ENCODE measurements at places on chromosomes 13 and 19.

GRCh38 chr13:26061947-26062346, 10.1 kb upstream of the SHISA2 start:
- DNase-seq: no peak

- peak; percentile 44 for DNase-seq
These were observed 40.7 kb downstream of the PCCA start for GRCh38 chr13:100129605-100130004.

DNA sequence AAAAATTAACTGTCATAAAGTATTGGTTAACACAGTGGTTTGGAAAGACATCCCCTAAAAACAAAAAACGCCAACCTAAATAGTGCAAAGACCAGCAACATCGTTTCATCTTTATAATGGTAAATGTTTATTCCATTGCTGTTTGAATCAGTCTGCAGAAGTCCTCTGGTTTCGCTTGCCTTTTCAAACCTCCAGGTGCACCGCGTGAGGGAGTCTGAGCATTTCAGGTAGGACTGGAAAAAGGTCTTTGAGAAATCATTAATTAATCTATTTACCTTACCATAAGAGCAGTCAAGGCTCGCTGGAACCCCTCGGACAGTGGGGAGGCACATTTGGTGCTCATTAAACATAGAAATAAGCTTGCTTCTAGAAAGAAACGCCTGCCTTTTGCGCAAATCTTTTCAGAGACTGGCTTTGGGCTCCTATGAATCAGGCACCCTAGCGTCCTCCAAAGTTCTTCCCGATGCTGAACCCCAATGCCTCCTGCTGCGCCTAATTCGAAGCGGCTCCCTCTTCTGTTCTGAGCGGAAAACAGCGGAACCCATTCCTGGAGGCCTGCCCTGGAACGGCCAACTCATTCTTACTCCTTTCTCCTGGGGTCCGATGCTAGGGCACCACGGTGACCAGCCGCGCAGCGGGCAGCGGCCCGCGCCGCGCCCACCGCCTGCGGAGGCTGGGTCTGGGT, 951 bp upstream of the MTUS2 start:
- peak; percentile 21 for DNase-seq

- DNase-seq: no peak
These were observed 5.4 kb upstream of the PLPP2 start for GRCh38 chr19:296476-297225.

- no peak for DNase-seq
These were observed 75.0 kb downstream of the ZMYM2 start for GRCh38 chr13:20033486-20033885.

DNA sequence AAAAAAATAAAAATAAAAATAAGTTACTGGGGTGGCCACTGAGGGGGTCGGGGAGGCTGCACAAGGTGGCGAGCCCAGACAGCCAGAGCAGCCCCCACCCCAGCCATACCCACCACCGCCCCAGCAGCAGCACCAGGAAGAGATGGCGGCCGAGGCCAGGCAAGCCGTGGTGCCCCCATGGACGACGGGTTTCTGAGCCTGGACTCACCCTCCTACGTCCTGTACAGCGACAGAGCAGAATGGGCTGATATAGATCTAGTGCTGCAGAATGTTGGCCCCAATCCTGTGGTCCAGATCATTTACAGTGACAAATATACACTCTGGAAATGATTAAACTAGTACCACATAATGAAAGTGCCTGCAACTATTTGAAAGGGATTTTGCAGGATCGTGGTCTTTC, 71.6 kb upstream of the ZDHHC20 start:
- DNase-seq: no peak

- DNase-seq: no peak
These were observed 93.8 kb downstream of the CDADC1 start for GRCh38 chr13:49341517-49341916.

GRCh38 chr13:29436291-29436690, 159.2 kb downstream of the SLC7A1 start:
- DNase-seq: no peak

GRCh38 chr13:83880275-83881139, 1.8 kb downstream of the SLITRK1 start:
- no peak for DNase-seq

DNA sequence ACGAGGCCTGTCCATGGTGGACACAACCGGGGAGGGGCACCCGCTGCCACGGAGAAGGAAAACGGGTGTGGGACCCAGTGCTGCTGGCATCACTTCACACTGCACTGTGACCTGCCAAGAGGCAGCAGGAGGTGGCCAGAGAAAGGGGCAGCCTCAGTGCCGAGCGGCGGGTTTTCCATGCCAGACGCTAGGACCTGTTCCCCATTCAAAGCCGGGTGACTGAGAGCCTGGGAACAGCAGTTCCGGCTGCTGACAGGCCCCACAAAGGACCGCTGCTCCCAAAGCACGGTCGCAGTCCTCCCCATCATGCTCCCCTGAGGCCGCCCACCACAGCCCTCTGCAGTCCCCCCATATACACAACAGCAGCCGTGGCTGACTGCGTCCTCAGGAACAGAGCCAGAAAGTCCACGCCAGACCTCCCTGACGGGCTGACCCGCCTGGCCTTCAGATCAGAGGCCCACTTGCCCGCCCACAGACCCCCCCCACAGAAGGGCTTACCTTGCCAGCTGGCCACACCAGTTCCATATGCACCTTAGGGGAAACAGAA, 5.4 kb downstream of the AKAP8 start:
- DNase-seq: no peak

- DNase-seq: no peak
These were observed 249.4 kb downstream of the PCCA start for GRCh38 chr13:100338275-100338674.

- DNase-seq: no peak
These were observed 405.3 kb upstream of the GPC6 start for GRCh38 chr13:92821324-92821723.

GRCh38 chr13:42656161-42656560, 82.2 kb downstream of the TNFSF11 start:
- DNase-seq: no peak

DNA sequence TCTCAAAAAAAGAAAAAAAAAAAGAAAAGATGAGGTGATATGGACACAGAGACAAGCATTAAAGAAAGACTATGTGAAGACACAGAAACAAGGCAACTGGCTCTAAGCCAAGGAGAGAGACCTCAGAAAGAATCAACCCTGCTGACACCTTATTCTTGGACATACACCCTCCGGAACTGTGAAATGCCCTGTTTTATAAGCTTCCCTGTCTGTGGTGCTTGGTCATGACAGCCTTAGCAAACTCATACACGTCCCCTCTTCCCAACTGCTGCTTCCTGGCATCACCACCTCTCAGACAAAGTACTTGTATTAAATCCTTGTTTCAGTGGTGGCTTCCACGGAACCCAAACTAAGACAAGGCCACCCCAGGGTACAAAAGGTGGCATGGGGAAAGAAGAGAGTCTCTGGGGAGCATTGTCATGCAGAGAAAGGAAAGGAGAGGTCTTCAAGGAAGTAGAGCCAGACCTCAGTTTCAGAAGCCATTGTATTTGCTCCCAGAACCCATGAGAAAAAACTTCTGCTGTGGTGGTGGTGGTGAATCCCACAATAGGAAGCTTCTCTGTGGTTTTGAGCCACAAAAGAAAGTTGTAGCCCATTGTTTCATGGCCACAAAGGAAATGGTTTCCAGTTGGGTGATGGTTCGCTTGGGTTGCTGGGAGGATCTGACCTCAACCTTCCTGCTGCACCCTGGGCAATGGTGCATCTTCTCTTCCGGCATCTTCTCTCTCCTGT, 16.3 kb upstream of the TSPAN16 start:
- peak; percentile 53 for DNase-seq

GRCh38 chr19:33580645-33581037, 41.1 kb upstream of the CHST8 start:
- DNase-seq: no peak
